ENCODE measurements at places on chromosomes 3 and 15.

GRCh38 chr3:174333640-174334039 lies 525.5 kb upstream of the NAALADL2 start:
- no peak for DNase-seq

DNA sequence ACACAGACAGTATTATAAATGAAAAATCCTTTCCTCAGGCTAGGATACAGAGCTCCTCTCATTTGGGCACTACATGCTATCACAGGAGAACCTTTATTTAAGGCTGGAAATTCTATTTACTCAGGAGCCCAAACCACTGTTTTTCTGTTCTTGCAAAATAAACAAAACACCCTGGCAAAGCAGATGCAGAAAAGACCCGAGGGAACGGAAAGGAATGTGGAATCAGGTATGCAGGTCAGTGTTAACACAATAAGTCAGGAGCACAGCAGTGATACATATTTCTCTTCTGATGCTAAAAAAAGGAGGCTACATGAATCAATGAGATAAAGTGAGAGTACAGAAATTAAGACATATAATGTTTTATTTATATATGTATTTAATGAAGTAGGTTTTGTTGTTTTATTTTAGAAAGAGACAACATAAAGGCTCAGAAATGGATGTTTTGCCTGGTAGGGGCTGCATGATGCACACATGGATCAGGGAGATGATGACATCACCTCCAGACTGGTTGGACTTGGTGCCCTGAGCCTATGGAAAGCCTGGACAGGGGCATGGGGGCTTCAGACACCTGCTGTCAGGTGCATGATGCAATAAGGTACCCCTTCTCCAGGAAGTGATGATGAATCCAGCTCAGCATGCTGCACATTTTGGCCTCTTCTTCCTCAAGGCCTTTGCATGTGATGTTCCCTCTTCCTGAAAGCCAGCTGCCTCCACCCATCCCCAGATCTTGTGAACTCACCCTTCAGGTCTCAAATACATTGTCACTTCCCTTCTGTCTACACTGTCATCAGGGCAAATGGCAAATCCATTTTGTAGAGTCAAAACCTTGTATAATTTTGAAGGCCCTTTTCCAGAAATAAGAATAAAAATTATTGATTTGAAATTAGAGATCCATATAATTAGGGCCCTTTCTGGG lies 19.1 kb upstream of the RBP1 start:
- no peak for DNase-seq

DNA sequence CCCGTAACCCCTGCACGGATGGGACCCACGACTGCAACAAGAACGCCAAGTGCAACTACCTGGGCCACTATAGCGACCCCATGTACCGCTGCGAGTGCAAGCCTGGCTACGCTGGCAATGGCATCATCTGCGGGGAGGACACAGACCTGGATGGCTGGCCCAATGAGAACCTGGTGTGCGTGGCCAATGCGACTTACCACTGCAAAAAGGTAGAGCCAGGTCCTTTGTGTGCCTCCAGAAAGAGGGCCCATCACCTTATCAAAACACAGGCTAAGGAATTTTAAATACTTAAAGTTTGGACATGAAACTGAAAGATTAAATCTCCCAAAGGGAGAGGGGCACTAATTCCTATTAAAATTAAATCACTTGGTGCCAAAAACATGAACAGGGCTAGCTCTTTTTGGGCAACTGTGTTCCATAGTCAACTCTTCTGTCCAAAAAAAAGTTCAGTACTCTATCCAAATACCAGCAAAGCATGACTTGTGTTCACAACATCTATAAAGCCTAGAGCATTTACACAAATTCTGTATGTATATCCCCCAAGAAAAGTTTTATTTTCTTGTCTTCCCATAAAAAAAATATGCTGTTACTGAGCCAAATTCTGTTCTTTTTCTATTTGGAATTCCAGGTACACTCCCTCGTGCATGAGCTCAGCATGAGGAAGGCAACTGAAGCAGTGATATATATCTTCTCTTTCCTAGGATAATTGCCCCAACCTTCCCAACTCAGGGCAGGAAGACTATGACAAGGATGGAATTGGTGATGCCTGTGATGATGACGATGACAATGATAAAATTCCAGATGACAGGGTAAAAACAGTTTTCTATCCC lies 9.2 kb downstream of the THBS1 start:
- DNase-seq, result no peak

GRCh38 chr3:123116116-123116515 lies 49.3 kb downstream of the PDIA5 start:
- DNase-seq, result no peak

DNA sequence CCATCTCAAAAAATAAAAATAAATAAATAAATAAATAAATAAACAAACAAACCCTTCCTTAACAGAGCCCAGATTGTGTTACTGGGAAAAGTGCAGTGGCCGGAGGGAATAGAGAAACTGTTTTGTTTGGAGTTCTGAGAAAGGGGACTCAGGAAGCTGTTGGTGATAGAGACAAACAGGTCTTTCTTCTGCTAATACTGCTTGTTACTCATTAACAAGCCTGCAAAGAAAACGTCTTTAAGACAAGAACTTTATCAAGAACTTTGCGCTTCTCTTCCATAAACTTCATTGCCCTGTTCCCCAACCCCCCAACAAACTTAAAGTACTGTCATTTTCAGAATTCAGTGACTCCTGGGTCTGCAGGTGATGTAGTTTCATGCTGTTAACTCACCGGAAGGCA lies 68.8 kb upstream of the GSK3B start:
- no peak for DNase-seq
